HFFc6 (cell line): ENCODE measurements at places on chromosomes 16 and 17.
A peak's percentile ranks its signal among the peaks of the same experiment; 100 is the strongest.

DNA sequence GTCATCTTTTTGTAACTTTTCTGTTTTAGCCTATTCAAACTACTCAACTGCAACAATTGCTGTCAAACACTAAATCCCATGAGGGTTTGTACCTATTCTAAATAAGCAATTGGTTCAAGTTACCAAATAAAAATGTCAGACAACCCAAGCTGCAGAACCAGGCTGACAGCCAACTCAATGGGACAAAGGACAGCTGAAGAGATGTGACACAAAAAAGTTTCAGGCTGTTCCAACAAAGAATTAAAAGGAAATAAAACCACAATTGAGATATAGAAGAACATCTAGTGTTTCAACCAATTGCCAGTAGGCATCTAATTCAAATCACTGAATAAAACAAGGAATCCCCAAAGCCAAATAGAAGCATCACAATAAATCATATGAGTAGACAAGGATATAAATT, 49.3 kb downstream of the GRB7 start:
- no peak for DNase-seq

DNA sequence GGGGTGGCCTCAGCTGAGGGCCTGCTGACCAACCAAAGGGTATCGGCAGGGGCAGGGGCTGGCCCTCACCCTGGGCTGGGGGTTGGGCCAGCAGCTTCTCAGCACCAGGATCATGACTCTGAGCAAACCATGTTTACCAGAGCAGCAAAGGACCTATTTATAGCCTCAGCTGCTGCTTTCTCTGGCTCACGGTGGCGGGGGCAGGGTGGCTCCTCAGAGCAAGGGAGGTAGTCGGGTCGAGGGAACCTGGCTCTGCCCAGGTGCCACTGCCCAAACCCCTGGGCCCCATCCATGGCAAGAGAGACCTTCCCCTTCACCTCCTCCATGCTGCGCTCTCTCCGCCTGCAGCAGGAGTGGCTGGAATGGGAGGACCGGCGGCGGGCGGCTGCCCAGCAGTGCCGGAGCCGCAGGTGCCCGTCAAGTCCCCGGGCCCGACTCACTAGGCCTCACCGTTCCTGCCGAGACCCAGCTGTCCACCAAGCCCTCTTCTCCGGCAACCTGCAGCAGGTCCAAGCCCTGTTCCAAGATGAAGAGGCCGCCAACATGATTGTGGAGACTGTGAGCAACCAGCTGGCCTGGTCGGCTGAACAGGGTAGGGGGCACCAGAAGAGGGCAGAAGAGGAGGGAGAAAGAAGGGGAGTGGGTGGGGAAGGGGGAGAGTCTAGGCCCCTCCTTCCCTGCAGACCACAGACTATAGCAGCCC, at the start of gene ASB16:
TSS of gene ASB16 (plus strand) at position 206 of the 703 bp plus-strand sequence. CDS start at position 292, 86 bp downstream.
- peak; percentile 16 for DNase-seq

DNA sequence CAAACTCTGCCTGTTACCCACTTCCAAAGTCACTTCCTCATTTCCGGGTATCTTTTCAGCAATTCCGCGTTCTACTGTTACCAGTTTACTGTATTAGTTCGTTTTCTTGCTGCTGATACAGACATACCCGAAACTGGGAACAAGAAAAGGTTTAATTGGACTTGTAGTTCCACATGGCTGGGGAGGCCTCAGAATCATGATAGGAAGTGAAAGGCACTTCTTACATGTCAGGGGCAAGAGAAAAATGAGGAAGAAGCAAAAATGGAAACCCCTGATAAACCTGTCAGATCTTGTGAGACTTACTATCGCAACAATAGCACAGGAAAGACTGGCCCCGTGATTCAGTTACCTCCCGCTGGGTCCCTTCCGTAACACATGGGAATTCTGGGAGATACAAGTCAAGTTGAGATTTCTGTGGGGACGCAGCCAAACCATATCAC, 30.9 kb downstream of the PAFAH1B1 start:
- DNase-seq: no peak

DNA sequence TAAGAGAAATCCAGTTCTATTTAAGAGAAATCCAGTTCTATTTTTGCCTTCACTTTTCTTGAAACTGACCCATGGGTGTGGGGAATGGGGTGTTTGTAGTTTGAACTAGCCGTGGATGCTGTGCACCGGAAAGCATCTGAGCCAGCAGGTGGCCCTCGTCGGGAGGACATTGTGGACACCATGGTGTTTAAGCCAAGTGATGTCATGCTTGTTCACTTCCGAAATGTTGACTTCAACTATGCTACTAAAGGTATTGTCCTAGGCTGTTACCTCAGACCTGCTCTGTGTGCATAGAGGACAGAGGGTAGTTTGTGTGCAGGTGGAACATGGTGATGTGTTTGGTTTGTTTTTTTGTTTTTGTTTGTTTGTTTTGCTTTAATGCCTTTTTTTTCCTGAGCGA, 3.3 kb downstream of the ATXN2L start:
- DNase-seq: no peak

GRCh38 chr17:59451706-59452105, 113.7 kb upstream of the DHX40 start:
- peak; percentile 84 for DNase-seq

DNA sequence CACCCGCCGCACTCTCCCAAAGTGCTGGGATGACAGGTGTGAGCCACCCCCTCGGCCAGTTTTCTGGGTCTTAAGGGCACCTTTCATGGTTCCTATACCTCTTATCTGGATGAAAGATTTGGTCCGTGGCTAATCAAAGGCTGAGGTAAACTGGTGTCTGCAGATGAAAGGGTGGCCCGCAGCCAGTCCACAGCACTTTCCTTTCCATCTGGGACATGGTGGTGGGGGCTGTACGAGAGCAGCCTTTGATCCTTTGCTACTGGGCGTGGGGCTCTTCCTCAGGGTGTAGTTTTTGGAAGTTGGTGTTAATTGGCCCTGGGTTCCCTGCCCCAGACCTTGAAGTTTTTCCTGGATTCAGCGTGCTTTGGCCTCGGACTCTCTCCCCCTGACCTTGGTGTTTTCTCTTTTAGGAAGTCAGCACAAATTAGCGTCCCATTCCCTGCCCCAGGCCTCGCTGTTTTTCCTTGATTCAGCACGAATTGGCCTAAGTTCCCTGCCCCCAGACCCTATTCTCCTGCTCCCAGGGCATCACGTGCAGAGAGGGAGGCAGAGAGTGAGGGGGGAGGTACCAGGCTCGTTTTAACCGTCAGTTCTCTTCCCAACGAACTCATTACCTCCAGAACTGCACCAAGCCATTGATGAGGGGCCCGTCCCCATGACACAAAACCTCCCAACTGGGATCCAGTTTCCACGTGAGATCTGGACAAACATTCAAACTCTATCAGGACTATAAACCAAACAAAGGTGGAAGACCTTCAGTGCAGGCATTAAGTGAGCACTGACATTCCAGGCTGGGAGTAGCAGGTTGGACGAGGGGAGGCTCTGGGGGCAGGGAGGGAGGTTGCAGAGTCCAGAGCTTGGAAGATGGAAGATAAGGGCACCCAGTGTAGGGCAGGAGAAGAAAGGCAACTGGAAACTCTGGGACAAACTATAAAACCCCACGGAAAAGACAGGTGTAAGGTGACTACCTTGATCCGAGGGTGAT, 11.6 kb downstream of the DPEP1 start:
- no peak for DNase-seq

GRCh38 chr17:44522883-44523671, 19.9 kb upstream of the GPATCH8 start:
- peak; percentile 66 for DNase-seq

- no peak for DNase-seq
Observed at GRCh38 chr16:13041646-13042290, 140.4 kb downstream of the SHISA9 start.

- peak; percentile 88 for DNase-seq
Observed at GRCh38 chr16:8887952-8888560, 5.9 kb downstream of the LITAFD start.

GRCh38 chr17:30292286-30292858, 628 bp upstream of the BLMH start:
- DNase-seq: peak; percentile 30
